LoVo (cell line): ENCODE measurements at places on chromosomes 3 and 15.
A peak's percentile ranks its signal among the peaks of the same experiment; 100 is the strongest.

DNA sequence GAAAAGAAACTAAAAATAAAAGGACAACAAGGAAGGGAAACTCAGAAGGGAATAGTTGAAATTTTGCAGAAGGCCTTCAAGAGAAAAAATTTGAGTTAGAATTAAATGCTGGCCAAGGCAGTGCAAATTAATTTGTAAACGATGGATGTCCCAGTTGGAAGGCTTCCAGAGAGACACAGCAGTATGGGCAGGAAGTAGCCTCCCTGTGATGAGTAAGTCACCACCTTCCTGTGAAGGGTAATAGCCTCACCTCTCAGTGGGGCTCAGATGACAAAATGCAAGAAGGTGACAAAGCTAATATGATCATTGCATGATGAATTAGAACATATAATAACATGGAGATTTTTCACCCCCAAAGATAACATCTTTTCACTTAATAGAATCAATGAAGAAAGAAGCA, 27.3 kb upstream of the TMCO5A start:
- no peak for DNase-seq

- peak; percentile 27 for DNase-seq
Measured at GRCh38 chr3:183116025-183116614, 16.8 kb upstream of the MCCC1 start.

DNA sequence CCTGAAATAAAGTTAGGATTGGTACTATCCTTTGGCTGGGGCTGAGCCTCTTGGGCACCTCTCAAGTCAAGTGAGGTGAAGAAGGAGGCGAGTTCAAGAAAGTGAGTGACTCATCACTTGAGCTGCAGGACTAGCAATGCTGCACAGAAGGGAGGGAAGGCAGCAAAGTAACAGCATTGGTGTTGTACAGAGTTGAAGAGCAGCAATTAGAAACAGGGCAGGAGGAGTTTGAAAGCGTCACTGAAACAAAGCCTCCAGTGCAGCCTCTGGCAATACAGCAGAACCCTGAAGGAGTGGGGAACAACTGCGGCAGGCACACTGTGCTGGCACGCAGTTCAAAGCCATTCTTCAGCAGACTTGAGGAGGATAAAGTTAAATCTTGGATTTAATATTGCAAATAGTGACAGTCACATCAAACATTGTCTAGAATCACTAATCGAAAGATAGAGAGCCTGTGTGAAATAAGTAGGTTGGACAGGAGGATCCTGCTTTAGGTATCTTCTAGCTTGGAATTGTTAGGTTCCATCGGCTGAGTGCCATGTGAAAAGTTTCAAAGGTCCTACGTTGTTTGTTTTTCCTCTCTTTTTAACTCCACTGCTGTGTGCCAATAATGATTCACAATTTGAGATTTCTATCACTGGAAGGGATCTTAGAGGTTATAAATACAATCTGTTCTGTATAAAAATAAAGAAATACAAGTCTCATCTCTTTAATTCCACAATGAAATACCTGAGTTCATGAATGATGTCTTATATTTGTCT, 479.8 kb downstream of the NAALADL2 start:
- peak; percentile 19 for DNase-seq

DNA sequence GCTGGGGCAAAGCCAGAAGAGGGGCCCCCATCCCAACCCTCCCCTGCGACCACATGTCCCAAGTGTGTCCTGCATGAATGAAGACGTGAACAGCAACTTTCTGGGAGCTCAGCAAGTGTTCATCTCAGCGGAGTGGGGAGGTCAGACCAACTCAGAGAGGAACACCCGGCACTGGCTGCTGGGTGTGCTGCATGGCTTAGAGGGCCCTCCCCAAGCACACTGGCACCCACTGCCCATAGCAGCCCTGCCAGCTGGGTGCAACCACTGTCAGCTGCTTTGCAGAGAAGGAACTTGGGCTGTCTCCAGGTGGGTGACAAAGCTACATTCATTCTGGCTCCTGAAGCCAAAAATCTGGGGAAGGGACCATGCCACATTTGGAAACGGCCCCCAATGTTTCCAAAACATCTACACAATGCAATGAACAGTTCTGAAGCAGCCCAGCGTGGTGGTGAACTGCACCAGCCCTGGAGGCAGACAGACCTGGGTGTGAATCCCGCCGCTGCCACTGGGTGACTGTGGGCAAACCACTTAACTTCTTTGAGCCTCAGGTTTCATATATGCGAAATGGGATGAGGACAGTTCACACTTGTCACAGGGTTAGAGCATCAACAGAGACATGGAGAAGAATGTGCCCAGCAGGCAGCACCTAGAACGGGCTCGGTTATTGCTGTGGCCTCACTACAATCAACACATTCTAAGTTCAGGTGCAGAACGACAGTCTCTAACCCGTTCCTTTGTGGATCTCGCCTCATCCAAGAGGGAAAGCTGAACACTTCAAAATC, 145.4 kb downstream of the NUP210 start:
- DNase-seq, result no peak

GRCh38 chr3:53850895-53851294, 4.5 kb downstream of the IL17RB start:
- DNase-seq, result no peak

DNA sequence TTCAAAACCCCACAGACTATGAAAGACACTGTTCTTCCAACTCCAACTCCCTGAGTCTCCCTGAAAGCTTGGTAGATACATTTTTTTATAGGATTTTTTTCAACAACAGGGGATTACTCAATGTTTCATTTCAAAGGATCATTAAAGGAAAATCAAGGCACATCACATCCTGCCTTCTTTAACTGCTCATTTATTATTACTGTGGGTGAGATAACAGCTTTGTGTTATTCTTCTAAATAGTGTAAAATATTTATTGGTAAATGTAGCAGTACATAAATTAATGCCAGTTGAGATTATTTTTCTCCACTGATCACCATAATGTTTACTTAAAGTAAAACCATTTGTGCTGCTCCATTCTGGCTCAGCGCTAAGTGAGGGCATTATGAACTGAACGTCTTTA, 57.2 kb downstream of the AGBL1 start:
- no peak for DNase-seq

DNA sequence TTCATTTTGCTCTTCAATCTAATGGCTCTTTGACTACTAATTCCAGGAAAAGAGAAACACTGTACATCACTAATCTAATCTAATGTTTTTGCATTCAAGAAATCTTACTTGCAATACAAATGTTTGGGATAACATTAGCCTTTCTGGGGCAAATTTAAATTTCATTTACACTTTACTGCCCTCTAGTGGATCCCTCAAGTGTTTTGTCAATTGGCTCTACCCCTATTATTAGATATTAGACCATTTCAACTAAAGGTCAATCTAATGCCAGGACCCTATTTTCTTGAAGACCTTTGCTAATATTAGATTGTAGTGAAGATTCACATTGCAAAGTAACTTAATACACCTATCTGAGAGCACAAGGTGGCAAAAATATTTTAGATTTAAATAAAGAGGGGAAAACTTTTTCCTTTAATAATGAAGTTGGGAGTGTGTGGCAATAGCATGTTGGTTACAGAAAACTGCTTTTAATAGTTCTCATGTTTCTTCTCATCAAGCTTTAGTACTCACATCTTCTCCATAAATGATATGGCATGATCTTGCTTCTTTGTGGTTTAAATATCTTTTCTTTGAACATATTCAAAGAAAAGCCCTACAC, 5.0 kb downstream of the C2CD4A start:
- DNase-seq, result peak; percentile 61

- DNase-seq, result no peak
Measured at GRCh38 chr3:100140976-100141375, 26.7 kb upstream of the FILIP1L start.

DNA sequence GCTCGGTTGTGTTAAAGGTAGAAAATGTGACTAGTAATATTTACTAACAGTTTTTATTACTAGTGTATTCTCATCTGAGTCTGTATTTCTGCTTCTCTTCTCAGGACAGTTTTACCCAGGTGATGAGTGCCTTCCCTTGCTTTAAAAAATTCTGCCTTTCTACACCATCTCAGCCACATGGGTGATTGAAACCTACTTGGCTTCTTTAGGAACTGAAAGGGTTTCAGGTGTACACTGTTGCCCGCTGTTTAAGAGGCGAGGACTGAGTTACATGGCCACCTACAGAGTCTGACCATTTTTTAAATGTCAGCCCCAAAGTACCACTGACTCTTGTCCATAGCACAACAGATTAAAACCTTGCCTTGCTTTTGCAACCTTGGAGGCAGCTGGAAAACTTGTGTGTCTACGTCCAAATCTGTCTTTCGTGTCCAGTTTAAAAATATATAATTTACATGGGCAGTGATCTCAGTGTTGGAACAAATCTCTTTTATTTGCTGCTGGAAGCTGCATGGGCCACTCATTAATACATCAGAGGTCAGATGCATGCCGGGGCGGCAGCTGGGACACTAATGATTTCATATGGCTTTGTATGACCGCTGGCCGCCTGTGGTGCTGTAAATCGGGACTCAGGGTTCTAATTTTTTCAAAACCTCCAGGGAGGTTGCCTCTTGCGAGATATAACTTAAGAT, 44.6 kb downstream of the TRIM71 start:
- DNase-seq, result no peak

- DNase-seq, result no peak
Measured at GRCh38 chr3:16543242-16543864, 29.9 kb upstream of the RFTN1 start.

DNA sequence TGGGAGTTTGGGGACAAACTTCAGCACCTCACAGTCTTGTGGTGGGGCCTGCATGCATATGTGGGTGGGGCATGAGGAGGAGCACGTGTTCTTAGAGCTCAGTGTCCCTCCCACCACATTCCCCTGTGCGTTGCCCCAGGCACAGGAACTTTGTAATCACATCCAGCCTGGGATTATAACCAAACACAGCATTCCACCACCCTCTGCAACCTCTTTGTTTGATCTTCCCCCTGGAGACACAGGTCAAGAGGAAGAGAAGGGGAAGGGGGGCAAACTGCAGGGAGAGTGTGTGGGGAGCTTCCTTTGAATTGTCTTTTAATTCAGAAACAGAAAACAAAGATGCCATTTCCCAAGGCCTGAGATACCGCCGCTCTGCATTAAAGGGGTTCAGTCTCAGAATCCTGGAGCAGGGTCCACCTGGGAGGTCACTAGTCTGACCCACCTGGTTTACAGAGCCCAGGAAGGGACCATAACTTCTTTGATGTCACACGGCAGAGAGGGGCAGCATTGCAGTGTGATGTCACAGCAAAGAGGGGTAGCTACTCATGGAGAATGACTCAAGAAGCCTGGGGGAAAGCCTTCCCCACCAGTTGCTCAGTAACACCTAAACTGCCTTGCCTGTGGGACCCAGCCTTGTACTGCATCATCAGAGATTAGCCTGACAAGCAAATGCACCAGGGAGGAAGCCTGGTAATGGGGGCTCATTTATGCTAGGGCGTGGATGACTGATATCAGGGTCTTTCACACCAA, 106.3 kb upstream of the RNU6-1 start:
- DNase-seq, result peak; percentile 34

GRCh38 chr3:52143616-52144015, 10.6 kb downstream of the POC1A start:
- no peak for DNase-seq

DNA sequence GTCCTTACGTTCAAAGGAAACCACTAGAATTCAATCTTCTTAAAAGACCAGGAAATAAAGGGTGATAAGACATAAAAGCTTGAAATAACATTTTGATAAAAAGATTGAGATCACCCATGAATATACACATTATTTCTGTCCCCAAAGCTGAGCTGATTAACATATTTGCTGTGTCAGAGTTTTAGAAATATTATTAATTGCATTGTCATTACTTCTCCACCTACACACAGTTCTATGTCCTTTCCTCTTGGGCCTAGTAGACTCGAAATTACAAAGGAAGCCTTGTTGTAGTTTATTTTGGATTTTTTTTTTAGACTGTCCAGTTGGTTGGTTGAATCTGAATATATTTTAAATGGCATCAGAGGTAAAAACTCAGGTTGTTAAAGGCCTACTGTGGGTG, 81.0 kb upstream of the NR2E3 start:
- no peak for DNase-seq

DNA sequence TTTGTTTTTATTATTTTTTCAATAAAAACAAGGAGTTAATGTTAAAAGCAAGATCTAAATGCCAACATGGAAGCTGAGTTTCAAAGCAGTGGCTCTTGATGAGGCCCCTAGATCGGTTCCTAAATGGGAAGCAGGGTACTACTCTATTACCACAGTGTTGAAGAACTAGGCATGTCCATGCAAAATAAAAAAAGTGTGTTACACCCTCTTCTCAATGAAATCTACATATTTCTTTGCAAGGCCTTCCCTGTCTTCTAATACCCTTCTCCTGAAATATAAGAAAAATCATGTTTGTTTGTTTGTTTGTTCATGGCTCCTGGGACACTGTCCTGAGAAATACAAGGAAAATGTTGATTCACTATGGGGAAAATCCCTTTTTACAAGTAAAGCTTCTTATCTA, 12.2 kb upstream of the SLC25A36 start:
- no peak for DNase-seq

- DNase-seq, result no peak
Measured at GRCh38 chr15:101138913-101139880, 112.7 kb downstream of the CHSY1 start.

GRCh38 chr3:136929977-136930670, 27.7 kb upstream of the IL20RB start:
- peak; percentile 43 for DNase-seq

- no peak for DNase-seq
Measured at GRCh38 chr3:126999383-126999782, 16.5 kb downstream of the PLXNA1 start.

GRCh38 chr15:98523912-98524662, 124.3 kb upstream of the IGF1R start:
- DNase-seq, result no peak

GRCh38 chr3:23762214-23762613, 43.5 kb upstream of the UBE2E1 start:
- DNase-seq, result no peak

DNA sequence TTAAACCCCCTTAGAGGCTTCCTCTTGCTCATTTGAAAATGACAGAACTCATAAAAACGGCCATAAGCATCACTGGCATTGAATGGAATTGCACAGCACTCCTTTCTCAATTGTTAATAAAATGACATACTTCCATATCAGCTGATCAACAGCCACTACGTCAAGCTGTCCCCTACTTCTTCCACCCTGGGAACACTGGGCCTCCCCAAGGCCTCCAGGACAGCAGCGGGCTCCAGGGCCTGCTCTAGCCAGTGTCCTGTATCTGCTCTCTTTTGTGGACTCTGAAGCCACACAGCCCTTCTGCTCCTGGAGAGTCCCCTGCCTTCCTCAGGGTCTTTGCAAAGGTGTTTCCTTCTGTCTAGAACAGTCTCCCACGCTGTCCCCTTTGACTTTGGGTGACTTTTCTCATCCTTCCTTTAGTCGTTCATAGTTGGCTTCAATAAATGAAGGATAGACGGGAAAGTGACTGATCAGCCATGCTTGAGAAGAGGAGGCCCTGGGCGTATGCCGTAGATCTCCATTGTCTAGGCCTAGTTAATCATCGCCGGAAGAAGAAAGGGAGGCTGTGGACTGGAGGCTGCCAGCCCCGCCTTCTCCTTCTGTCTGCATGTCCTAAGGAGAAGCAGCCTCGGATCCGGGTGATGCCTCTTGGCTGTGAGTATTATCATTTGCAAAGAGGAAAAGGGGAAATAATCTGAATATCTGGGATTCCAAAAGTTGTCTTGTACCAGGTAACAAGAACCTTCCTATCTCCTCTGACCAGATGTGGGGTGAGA, 4.7 kb upstream of the THSD4 start:
- DNase-seq, result no peak

- peak; percentile 68 for DNase-seq
Measured at GRCh38 chr3:111668888-111669488, 73.8 kb upstream of the ZBED2 start.

- DNase-seq, result no peak
Measured at GRCh38 chr3:119494597-119494996, 3.8 kb upstream of the TIMMDC1 start.

- no peak for DNase-seq
Measured at GRCh38 chr15:75069301-75069925, 46.0 kb downstream of the PPCDC start.
